ENCODE measurements at places on chromosomes 3 and 15. TPM values are rescaled to one million over a fixed set of nuclear protein-coding genes. Genes with fewer than 3 reads are reported as not detected.

DNA sequence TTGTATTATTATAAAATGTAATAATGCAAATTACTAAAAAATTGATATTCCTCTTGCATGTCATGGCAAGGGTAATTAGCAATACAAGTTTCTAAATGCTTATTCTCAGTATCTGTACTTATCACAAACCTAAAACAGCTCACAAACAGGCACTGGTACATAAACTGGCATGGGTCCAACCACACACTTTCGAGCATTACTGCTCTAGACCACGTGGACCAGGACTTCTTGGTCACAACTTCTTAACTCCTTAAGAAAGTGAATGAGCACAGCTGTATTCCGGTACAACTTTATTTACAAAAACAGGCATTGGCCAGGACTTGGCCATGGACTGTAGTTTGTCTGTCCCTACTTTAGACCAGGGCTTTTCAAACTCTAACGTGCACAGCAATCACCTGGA is 173.3 kb downstream of the SUCLG2 start:
- DNase-seq = no peak

GRCh38 chr15:42716125-42716524 is 20.8 kb downstream of the CDAN1 start:
- DNase-seq = no peak

GRCh38 chr15:28904541-28905315 is 19.0 kb downstream of the APBA2 start:
- DNase-seq = no peak

DNA sequence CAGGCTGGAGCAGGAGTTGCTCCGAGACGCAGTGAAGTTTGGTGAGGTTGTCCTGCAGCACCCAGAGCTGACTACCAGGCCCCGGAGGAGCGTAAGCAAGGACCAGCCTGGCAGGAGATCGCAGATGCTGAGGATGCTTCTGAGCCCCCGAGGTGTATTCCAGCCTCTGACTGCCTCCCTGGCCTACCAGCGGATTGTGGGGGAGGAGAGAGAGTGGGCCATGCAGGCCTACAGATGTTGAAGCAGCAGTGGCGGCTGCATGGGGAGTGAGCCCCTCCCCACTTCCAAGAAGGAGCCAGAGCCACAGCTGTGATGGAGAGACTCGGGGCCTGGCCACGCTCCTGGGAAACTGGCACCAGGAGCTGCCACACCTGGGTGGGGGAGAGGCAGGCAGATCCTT is 302.5 kb upstream of the PROK2 start:
- DNase-seq = no peak

DNA sequence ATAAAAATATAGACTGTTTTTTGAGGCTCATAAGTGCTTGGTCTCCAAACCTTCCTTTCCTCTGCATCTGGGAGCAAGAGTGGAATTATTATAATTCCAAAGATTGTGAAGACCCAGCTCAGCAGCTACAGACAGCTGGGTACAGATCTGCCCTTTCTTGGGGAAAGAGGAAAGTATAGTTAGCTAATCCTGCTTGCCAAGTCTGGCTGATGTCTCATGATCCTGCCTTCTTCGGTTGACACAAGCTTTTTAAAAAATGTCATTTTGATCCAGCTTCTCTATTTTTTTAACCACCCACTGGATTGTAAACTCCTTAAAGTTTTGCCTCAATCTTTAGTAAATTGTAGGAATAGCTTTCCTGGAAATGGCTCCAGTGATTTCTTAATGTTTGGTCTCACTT is 181.1 kb downstream of the LRTM1 start:
- DNase-seq = no peak

GRCh38 chr15:69400850-69401249 is 13.3 kb upstream of the KIF23 start:
- DNase-seq = no peak

PIGZ gene
- 1.7 TPM for total RNA-seq

GPR62 gene
- 0.02 TPM for total RNA-seq

All from M059J (cell line).